ENCODE measurements at places on chromosomes 6 and 20. TPM values are rescaled to one million over a fixed set of nuclear protein-coding genes. Genes with fewer than 3 reads are reported as not detected.

Gene FAM162B
- total RNA-seq, result 2.8 TPM

Gene PI3
- not detected for total RNA-seq

Gene POFUT1
- 16.6 TPM for total RNA-seq

Gene ELOVL5
- 70.4 TPM for total RNA-seq

Gene NKAIN4
- 48.0 TPM for total RNA-seq

Gene LINC00237
- total RNA-seq, result 10.8 TPM

Gene GGTLC1
- not detected for total RNA-seq

Gene NRSN1
- 31.4 TPM for total RNA-seq

Gene LY6G6C
- total RNA-seq, result not detected

Gene ZGPAT
- total RNA-seq, result 12.0 TPM

Gene F13A1
- total RNA-seq, result 10.4 TPM

Gene HRH3
- 2.3 TPM for total RNA-seq

Gene RNASET2
- total RNA-seq, result 31.1 TPM

Gene ADAM33
- 2.5 TPM for total RNA-seq

Gene ABHD16B
- total RNA-seq, result not detected

Gene RWDD2A
- 10.8 TPM for total RNA-seq
